ENCODE measurements at places on chromosomes 13 and 19. TPM values are rescaled to one million over a fixed set of nuclear protein-coding genes. Genes with fewer than 3 reads are reported as not detected.

DNA sequence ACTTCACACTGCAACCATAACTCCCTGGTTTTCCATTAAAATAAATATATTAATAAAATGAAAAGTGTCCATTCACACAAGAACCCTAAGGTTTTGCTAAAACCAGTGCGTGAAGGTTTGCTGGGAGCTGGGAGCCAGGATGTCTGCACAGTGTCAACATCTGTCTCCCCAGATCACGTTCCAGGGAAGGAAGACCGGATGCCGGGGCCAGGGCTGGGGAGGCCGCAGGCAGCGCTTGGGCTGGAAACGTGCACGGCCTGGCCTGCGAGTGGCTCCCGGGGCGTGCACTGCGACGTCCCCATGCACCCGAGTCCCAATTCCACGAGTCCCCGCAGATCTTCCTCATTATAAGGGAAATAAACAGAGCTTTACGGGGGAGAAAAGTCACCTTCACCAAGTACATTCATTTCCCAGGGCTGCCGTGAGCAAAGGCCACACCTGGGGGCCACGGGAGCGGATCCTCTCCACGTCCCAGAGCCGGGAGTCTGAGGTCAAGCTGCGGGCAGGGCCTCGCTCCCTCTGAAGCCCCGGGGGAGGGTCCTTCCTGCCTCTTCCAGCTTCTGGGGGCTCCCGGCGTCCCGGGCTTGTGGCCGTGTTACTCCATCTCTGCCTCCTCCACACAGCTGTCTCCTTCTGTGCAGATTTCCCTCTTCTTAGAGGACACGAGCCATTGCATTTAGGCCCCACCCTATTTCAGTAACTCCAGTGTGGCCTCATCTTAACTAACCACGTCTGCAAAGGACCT lies 12.8 kb downstream of the SHC2 start:
- DNase-seq, result no peak

- no peak for DNase-seq
These were observed at the start of gene RASGRP4 for GRCh38 chr19:38425810-38426466. RASGRP4 (minus strand) TSS chr19:38426219; CDS start chr19:38426091, 128 bp downstream.

- DNase-seq, result peak; percentile 55
These were observed 1.1 kb downstream of the EML2 start for GRCh38 chr19:45637890-45638667.

- DNase-seq, result peak; percentile 73
These were observed 8.6 kb upstream of the TYK2 start for GRCh38 chr19:10388957-10389356.

- DNase-seq, result no peak
These were observed 73.2 kb downstream of the GGACT start for GRCh38 chr13:100515410-100515800.

- DNase-seq, result peak; percentile 66
These were observed 2.5 kb downstream of the HDGFL2 start for GRCh38 chr19:4474514-4475022.

GRCh38 chr13:92303428-92303827 lies 905.0 kb downstream of the GPC5 start:
- no peak for DNase-seq

DNA sequence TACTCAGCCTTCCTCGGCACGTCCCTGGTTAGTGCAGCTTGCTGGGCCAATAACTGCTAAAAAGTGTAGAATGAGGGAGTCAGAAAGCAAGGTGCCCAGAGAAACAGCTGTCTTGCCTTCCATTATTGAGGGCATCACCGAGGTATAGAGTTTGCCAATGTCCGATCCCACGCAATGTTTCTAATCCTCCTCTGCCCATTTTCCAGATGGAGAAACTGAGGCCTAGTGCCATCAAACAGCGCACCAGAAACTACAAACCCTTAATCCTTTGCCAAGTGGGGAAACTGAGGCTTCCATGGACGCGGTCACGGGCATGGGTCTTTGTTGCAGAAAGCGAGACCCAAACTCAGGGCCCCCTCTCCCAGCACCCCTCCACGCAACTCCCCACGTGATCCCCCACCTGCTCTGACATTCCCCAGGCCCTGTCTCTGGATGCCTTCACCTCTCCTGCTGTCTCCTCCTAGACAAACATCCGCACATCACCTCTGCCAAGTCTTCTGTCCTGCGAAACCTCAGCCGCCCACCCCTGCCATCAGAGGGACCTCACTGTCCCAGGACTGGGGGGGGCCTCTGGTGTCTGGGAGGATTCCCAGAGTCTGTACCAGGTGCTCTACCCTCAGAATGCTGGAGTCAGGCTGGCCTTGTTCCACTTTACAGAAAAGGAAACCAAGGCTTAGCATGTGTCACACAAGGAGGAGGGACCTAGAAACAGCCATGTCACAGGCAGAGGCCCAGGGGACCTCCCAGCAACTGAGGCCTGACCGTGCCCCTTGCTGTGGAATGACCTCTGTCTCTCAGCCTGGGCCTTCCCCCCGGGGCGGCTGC lies 930 bp upstream of the PDE4C start:
- no peak for DNase-seq

DNA sequence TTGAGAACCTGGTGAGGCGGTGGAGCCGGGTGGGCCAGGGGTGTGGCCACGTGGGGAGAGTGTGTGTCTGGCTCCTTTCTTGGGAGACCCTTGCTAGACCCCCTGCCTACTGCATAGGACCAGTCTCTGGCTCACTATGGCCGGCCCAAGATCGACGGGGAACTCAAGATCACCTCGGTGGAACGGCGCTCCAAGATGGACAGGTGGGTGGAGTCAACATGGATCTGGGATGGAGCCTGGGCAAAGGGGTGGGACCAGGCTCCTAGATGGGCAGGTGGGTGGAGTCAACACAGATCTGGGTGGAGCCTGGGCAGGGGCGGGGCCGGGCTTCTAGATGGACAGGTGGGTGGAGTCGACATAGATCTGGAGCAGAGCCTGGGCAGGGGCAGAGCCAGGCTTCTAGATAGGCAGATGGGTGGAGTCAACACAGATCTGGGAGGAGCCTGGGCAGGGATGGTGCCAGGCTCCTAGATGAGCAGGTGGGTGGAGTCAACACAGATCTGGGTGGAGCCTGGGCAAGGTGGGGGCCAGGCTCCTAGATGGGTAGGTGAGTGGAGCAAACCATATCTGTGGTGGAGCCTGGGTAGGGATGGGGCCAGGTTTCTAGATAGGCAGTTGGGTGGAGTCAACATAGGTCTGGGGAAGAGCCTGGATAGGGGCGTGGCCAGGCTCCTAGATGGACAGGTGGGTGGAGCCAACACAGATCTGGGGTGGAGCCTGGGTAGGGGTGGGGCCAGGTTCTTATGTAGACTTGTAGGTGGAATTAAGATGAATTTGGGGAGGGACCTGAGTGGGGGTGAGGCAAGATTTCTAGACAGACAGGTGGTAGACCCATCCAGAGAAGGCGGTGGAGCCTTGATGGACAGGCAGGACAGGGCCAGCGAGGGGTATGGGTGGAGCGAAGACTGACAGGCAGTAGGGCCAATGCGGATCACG lies 56.5 kb downstream of the VAV1 start:
- peak; percentile 10 for DNase-seq

DNA sequence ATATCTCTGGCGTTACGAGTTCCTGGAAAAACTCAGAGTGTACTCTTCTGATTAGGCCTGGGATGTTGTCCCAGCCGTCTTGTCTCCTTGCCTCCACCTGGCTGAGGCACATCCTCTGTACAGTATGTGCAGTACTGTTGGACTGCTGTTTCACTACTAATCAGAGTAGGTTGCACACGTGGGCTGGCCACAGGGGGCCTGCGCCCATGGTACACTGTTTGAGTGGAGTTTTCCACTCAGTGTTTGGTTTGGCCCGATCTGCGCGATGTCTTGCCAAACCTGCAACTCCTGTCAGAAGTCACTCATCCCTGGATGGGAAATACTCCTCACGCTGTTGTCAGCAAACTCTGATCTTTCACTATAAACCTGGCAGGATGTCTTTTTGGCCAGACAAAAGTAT lies 189.6 kb upstream of the CSNK1A1L start:
- DNase-seq, result no peak

- no peak for DNase-seq
These were observed 232.2 kb downstream of the DLEU7 start for GRCh38 chr13:50611117-50611781.

DNA sequence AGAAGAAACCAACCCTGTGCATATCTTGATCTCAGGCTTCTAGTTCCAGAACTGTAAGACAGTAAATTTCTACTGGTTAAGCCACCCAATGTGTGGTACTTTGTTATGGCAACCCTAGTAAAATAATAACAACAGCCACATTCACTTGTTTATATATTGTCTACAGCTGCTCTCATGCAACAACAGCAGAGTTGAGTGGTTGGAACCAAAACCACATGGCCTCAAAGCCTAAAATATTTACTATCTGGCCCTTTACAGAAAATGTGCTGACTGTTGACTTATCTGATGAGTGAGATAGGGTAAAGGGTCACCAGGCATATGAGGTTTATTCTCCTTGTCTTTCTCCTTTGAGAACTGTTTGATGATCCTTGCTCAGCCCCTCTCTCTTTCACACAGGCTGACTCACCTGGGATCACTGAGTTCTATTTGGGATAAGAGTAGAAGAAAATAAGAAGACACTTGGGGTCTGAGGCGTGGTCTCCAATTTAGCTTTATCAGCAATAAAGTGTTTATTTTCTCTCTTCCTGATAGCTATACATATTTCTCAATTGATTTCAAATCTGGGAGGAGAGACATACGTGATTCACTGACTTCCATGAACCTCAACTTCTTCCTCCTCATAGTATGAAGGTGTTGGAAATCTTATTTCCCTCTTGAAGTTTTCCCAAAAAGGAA lies 227.5 kb upstream of the STARD13 start:
- peak; percentile 30 for DNase-seq

DNA sequence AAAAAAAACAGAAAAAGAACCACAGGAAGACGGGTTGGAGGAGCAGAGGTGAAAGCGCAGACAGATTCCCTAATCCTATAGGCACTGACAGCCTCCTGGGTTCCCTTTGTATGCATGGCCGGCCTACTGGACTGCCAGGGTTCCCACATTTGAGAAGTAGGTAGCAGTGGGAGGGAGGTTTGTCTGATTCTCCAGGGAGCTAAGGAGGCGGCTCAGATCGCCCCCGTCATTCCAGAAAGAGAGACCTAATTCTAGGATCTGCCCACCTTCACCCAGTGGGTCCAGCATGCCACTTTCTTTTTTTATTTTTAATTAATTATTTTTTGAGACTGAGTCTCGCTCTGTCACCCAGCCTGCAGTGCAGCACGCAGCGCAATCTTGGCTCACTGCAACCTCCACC lies 9.7 kb upstream of the CCL25 start:
- no peak for DNase-seq

DNA sequence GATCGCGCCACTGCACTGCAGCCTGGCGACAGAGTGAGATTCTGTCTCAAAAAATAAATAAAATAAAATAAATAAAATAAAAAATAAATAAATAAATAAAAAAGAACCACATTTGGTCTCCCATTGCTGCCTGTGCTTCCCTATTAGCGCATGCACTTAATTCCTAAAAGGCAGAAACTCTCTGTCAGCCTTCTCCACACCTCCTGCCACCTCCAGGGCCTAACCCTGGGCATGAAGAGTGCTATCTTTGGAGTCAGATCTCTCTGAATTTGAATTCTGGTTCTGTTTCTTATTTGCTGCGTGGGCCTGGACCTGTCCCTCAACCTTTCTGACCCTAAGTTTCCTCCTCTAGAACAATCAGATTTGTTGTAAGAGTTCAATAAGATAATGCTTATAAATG lies 11.3 kb downstream of the NCAN start:
- no peak for DNase-seq

- DNase-seq, result no peak
These were observed 12.4 kb downstream of the POSTN start for GRCh38 chr13:37586164-37586563.

DNA sequence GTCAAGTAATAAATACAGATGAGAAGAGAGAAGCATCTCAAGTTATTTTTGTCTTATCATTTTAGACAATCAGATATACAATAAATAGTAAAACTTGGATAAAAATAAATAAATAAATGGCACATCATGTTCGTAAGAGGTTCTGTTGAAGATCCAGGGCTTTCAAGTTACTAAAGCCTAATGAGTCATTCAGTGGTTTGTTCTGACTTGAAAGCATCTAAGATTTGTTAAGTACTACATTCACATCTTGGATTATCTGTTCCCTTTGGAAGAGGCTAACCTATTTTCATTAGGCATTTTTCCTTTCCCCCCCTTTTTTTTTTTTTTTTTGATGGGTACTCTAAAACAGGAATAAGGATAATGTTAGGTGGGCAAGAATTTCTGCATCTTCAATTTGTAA lies 429.3 kb downstream of the PCDH20 start:
- no peak for DNase-seq

- no peak for DNase-seq
These were observed 15.3 kb downstream of the NOVA2 start for GRCh38 chr19:45958320-45958719.

GRCh38 chr19:31334101-31334848 lies 15.0 kb downstream of the TSHZ3 start:
- peak; percentile 71 for DNase-seq

GRCh38 chr19:19696386-19696785 lies 27.7 kb downstream of the ZNF101 start:
- DNase-seq, result no peak

DNA sequence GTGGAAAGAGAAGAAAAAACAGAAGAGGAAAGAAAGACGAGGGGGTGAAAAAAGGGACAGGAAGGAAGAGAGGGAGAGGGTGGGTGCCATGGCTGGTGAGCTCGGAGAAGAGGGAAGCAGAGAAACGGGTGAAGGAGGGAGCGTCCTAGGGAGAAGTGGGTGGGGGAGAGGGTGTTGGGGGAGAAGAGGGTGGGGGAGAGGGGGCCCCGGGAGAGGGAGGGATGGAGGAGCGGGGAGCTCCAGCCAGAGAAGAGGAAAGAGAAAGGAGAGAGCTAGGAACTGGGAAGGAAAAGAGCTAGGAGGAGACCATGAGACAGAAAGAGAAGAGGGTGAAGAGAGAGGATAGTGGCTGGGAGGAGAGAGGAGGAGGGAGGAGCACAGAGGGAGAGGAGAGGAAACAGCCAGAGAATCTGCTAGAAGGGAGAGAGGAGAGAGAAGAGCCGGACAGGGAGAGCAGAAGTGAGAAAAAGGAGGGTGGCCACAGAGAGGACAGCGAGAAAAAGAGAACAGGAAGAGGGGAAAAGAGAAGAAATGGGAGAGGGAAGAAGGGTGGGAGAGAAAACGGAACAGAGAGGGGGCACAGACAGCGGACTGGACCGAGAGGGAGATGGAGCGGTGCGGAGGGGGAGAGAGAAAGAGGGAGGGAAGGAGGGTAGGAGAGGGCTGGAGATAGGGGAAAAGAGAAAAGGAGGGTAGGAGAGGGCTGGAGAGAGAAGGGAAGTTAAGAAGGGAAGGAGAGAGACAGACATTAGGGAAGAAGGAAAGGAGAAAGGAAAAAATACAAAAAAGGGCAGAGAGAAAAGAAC lies 11.9 kb upstream of the GARIN5A start:
- DNase-seq, result no peak

- DNase-seq, result peak; percentile 96
These were observed at the start of gene ERF for GRCh38 chr19:42254850-42255765. ERF (minus strand) TSS chr19:42255128; CDS start chr19:42254999, 129 bp downstream.

GRCh38 chr13:99178636-99179035 lies 22.0 kb upstream of the UBAC2 start:
- DNase-seq, result no peak

GRCh38 chr13:79861731-79862130 lies 380.8 kb downstream of the NDFIP2 start:
- no peak for DNase-seq

- no peak for DNase-seq
These were observed 21.8 kb downstream of the MCF2L start for GRCh38 chr13:112990783-112991182.

CYP2A6 gene
- total RNA-seq, result not detected

IL4I1 gene
- not detected for total RNA-seq

SYCN gene
- not detected for total RNA-seq

PABPC3 gene
- under 0.01 TPM for total RNA-seq

BCKDHA gene
- total RNA-seq, result 51.0 TPM

SOHLH2 gene
- not detected for total RNA-seq
